ENCODE measurements at places on chromosomes 5 and 9. TPM values are rescaled to one million over a fixed set of nuclear protein-coding genes. Genes with fewer than 3 reads are reported as not detected.

- no peak for DNase-seq
- no peak overlapping the region for H3K27ac ChIP-seq
- H3K4me1 ChIP-seq = no peaks in the 10 kb centered on the region
- no peaks in the 10 kb centered on the region for H3K27me3 ChIP-seq
Observed at GRCh38 chr5:19917588-19918122, 70.3 kb downstream of the CDH18 start.

DNA sequence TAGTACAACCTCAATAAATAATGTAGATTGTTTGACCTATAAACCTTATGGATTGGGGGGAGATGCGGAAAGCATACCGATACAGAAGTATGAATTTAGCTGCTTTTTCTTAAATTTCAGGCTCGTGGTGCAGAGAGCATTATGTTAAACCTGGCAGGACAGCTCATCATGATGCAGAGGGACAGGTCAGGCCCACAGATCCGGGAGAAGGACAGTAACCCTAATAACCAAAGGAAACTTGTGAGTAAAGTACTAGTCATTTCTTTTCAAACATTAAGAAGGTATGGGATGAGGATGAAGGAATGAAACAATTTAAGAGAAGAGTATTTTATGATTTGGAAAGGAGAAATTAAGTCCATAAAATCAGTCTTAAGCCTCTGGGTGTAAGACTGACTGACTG is 70.5 kb downstream of the ERMP1 start:
- no peak overlapping the region for H3K27ac ChIP-seq
- H3K4me1 ChIP-seq = no peaks in the 10 kb centered on the region
- no peak overlapping the region for H3K4me3 ChIP-seq
- peaks cover 7% of the 10 kb centered on the region for H3K36me3 ChIP-seq
- H3K27me3 ChIP-seq = no peaks in the 10 kb centered on the region

DNA sequence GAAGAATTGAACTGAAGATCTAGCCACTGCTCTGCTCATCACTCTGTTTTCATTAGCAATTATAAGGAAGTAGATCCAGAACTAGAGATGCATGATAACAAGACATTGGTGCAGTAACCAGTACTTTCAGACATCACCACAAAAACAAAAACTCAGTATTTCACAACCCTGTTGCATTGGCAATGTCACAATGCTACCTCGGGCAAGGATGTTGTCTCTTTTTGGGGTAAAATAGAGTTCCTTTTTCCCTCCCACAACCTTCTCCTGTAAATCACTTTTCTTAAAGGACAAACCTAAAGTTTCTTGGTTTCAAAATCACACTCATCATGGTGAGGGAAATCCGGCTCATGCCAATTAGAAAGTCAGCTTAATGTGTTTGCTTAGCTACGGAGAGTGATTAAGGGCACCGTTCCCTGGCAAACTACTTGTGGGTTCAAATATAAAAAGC is 420.1 kb upstream of the MEF2C start:
- no peaks in the 10 kb centered on the region for H3K4me1 ChIP-seq
- H3K4me3 ChIP-seq = no peak overlapping the region
- H3K27me3 ChIP-seq = no peaks in the 10 kb centered on the region

- no peak overlapping the region for H3K4me3 ChIP-seq
- H3K36me3 ChIP-seq = no peaks in the 10 kb centered on the region
- no peaks in the 10 kb centered on the region for H3K4me1 ChIP-seq
- no peaks in the 10 kb centered on the region for H3K27me3 ChIP-seq
Observed at GRCh38 chr5:155485386-155485785, 471.8 kb downstream of the KIF4B start.

DNA sequence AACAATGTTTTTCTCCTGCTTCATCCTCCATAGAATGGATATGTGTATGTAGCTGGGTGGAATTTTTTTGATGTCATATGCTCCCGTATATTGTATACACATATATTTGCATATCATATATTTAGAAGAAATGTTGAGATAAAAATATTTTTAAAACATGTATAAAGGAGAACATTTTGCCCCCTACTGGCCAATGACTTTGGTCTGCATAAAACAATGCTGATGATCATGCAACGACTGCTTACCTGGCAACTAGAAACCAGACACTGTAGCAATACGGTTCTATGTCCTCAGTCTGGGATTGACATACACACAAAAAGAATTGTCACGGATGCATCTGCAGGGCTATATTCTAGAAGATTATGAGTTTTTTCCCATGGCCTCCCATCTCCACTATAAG is 503.6 kb downstream of the ELAVL2 start:
- no peaks in the 10 kb centered on the region for H3K36me3 ChIP-seq
- no peaks in the 10 kb centered on the region for H3K27me3 ChIP-seq
- no peak overlapping the region for H3K4me3 ChIP-seq
- H3K27ac ChIP-seq = no peak overlapping the region
- no peaks in the 10 kb centered on the region for H3K4me1 ChIP-seq

DNA sequence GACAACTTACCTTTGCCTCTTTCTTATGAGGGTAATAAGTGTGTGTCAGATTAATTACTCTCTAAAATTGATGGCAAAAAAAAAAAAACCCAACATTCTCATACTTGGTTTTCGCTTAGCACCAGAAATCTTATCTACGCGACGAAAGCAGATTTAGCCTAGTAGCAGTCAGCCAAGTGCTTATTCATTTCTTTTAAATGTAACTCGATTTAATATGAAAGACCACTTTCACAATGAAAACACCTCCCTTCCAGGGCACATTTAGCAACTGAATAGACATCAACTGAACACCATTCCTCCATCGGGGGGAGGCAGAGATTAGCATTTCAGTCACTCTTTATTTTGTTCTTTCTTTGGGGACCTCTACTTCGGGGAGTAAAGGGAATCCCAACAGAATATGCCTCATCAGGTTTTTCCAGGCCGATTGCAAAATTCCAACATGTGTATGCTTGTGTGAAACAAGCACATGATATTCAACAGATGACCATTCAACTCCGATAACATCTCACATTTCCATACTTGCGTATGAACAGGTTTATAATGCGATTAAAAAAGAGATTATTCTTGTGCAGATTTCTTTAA is 124.1 kb upstream of the RETREG1 start:
- H3K4me3 ChIP-seq = no peak overlapping the region
- DNase-seq = no peak
- H3K36me3 ChIP-seq = peaks cover 9% of the 10 kb centered on the region
- no peaks in the 10 kb centered on the region for H3K27me3 ChIP-seq

DNA sequence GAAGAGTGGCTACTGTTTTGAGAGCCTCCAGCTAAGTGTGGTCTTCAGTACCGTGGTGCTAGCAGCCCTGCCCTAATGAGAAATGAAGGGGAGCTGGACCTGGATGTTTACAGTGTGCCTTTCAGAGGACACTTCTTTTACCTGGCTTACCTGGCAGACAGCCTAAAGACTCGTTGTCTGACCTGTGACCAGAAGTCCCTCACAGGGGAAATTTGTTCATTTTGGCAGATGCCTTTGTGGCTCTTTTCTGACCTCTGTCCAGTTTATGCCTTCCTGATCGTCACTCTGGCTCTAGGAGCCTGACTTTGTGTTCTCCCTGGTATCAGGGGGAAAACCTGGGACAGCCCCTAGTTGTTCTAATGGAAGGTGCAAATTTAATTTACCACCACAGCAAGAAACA is 475.1 kb downstream of the DMRTA1 start:
- no peaks in the 10 kb centered on the region for H3K4me1 ChIP-seq
- no peaks in the 10 kb centered on the region for H3K36me3 ChIP-seq
- no peak overlapping the region for H3K27ac ChIP-seq

DNA sequence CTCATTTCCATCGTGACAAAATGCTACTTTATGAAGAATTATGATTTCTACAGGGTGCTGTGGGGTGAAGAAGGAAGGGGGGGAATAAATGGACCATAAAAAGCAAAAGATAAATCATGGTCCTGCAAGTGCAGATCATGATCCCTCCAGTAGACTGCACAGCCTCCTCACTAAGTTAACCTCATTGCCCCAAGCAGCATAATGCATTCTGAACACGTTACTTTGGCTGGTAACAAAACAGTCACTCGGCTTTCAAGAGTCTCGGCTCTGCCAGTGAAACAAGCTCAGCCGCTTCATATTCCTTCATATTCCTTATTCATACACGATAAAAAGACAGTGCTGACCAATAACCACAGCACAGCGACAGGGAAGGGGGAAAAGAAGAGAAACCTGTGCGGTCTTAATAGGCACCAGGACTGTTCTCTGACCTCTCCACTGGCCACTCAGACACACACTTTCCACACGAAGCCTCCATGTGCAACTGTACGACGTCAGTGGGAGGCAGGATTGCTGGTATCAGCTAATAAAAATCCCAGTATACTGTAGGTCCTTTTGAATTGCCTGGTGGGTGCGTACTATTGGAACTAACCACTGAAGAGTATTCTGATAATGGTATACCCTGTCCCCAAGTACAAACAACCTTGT is 60.5 kb downstream of the ANKH start:
- no peak overlapping the region for H3K27ac ChIP-seq
- no peaks in the 10 kb centered on the region for H3K27me3 ChIP-seq
- no peak for DNase-seq
- H3K4me1 ChIP-seq = peaks cover 20% of the 10 kb centered on the region
- H3K4me3 ChIP-seq = no peak overlapping the region

The SLC4A9 gene
- not detected for total RNA-seq

The NTRK2 gene
- 0.05 TPM for total RNA-seq

Measured in endothelial cell of umbilical vein (primary cell).